ENCODE measurements at places on chromosomes 7 and 10. TPM values are rescaled to one million over a fixed set of nuclear protein-coding genes. Genes with fewer than 3 reads are reported as not detected.

ANKRD61 gene
- not detected for total RNA-seq

NKX2-3 gene
- not detected for total RNA-seq

MAT1A gene
- total RNA-seq, result not detected

TEX36 gene
- total RNA-seq, result not detected

BEND7 gene
- 14.7 TPM for total RNA-seq

EFCAB10 gene
- total RNA-seq, result not detected

- no peak for DNase-seq
Measured at GRCh38 chr7:128705891-128706333, 33.2 kb upstream of the CALU start.

DNA sequence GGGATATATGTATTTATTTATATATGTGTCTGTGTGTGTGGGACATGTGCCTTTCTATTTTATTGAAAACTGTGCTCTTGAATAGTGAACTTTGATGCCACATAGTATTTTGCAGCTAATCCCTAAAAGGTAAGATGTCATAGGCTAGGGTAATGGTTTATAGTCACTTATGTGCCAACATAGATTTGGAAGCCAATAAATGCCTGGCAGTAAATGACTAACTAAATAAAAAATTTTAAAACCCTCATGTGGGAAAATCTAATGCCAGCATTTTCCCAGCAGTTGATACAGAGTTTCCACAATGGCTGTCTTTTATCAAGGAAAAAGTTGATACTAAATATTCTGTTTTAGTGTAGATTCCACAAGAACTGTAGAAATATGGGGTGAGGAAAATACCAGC, 101.5 kb upstream of the IMMP2L start:
- DNase-seq, result no peak

DNA sequence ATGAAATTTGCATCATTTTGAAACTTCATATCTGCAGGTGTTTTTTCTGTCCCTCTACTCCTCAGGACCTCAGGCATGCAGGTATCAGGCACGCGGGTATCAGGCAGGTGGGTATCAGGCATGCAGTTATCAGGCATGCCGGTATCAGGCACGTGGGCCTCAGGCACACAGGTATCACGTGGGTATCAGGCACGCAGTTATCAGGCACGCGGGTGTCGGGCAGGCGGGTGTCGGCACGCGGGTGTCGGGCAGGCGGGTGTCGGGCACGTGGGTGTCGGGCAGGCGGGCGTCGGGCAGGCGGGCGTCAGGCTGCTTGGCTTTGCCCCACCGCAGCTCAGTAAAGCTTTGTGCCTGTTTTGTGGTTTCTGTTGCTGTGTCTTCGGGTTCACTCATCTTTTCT, 8.7 kb downstream of the SPRN start:
- DNase-seq, result no peak

GRCh38 chr7:78862411-78862900, 591.0 kb downstream of the MAGI2 start:
- DNase-seq, result no peak

DNA sequence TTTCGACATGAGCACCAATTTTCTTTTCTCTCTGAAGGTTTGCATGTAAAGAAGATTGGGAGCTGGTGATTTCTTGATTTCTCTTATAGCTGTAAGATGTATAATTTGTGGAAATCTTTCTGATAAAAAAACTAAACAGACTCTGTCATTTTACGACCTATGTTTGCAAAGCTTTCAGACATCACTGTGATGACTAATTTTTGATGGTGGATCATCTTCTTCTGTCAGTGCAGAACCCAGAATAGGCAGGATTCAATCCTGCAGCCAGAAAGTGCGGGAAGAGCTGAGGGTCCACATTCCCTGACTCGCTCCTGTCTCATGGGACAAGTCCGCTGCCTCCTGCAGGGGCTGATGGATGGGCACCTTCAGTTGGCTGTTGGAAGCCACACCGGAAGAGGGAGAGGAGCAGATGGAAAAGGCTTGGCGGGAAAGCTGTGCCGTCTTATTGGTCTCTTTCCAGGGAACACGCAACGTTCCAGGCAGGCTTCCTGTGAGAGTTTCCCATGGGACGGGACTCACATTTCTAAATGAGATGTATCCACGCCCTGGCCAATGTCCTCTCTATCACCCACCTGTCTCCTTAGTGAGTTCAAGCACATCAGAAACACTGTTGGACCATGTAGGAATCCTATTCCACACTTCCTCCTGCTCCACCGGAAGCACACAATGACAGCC, 186.9 kb downstream of the PRPF18 start:
- peak; percentile 21 for DNase-seq
